HepG2 (cell line): ENCODE measurements at places on chromosomes 1 and 21. TPM values are rescaled to one million over a fixed set of nuclear protein-coding genes. Genes with fewer than 3 reads are reported as not detected.

The TNFRSF9 gene
- 0.07 TPM in 2 replicates for total RNA-seq

The WNT9A gene
- 0.04 TPM in 2 replicates for total RNA-seq

The MEX3A gene
- 7.6 TPM in 2 replicates for total RNA-seq

The RHCE gene
- not detected in 2 replicates for total RNA-seq

The VWA5B1 gene
- not detected in 2 replicates for total RNA-seq

The PARK7 gene
- 296 and 409 TPM in 2 replicates for total RNA-seq

The FCRL1 gene
- total RNA-seq = not detected in 2 replicates

The TTC39A gene
- 0.33 and 0.90 TPM in 2 replicates for total RNA-seq

The CRP gene
- total RNA-seq = not detected in 2 replicates

The CLCA4 gene
- total RNA-seq = not detected in 2 replicates

The NPL gene
- 0.04 TPM in 1 of 2 replicates, not detected in the other for total RNA-seq

The OR2T29 gene
- total RNA-seq = not detected in 2 replicates

The LPAR3 gene
- total RNA-seq = not detected in 2 replicates

The WNT2B gene
- 0.04 and 0.11 TPM in 2 replicates for total RNA-seq

The MTARC2 gene
- total RNA-seq = 4.7 and 10.1 TPM in 2 replicates

The FLG2 gene
- not detected in 2 replicates for total RNA-seq

The SOAT1 gene
- 40.2 and 52.0 TPM in 2 replicates for total RNA-seq

The GJA4 gene
- total RNA-seq = not detected in 2 replicates

The KCNK1 gene
- not detected in 2 replicates for total RNA-seq

The SLC26A9 gene
- 0.04 and 0.15 TPM in 2 replicates for total RNA-seq

The S100A7A gene
- total RNA-seq = not detected in 2 replicates

The S100A2 gene
- total RNA-seq = 1.2 and 1.4 TPM in 2 replicates

The OPTC gene
- total RNA-seq = not detected in 2 replicates

The SPRR1A gene
- not detected in 2 replicates for total RNA-seq

The TRABD2B gene
- not detected in 2 replicates for total RNA-seq

The CFAP45 gene
- total RNA-seq = not detected in 2 replicates

The KCNK2 gene
- not detected in 2 replicates for total RNA-seq

The SYT14 gene
- total RNA-seq = not detected in 2 replicates

The SPATA6 gene
- total RNA-seq = 1.8 and 3.3 TPM in 2 replicates

The ARHGAP30 gene
- total RNA-seq = 0.20 TPM in 1 of 2 replicates, not detected in the other

The SPRR2F gene
- not detected in 2 replicates for total RNA-seq

The BCAN gene
- not detected in 2 replicates for total RNA-seq

The TFF2 gene
- total RNA-seq = not detected in 2 replicates

The TNNT2 gene
- total RNA-seq = 0.20 TPM in 1 of 2 replicates, not detected in the other

The LIN28A gene
- 0.04 TPM in 1 of 2 replicates, not detected in the other for total RNA-seq

The IL23R gene
- total RNA-seq = not detected in 2 replicates

The PDIK1L gene
- total RNA-seq = 4.6 and 5.8 TPM in 2 replicates

The HCRTR1 gene
- total RNA-seq = not detected in 2 replicates

The CDA gene
- 0.66 and 0.72 TPM in 2 replicates for total RNA-seq
